Kidney (tissue), 22 donors: ENCODE measurements at places on chromosomes 11 and 22. TPM values are rescaled to one million over a fixed set of nuclear protein-coding genes. Genes with fewer than 3 reads are reported as not detected.

DNA sequence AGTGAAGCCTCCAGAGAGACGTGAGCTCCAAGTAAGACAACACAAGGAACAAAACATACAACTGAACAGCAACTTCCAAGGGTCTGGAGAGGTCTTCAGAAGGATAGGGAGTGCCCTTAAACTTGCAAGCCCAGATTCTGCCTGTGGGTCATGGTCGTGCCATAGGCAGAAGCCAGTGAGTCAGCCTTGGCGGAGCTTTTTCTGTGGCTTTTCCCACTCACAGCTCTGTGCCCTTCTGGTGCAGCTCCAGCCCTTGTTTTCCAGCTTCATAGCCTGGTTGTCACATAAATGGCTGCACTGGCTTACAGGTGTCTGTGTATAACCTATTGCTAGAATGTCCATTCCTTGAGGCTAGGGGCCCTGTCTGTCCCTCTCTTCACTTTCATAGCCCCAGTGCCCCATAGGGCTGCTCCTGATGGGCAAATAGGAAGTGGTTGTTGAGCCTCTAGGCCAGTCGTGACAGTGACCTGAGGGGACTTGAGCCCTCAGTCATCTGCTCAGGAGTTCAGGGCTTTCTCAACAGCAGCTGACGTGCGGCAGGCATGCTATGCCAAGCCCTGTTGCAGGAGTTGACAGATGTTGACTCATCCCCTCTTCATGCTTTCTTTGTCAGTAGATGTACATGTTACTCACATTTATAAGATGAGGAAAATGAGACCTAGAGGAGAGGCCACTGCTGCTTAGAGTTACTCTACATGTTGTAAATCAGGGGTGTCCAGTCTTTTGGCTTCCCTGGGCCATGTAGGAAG is 7.4 kb downstream of the MED15 start:
- DNase-seq: no peak

OR51L1 gene
- total RNA-seq: not detected

DDX25 gene
- 1.1 TPM for total RNA-seq

ARHGAP20 gene
- 1.4 TPM for total RNA-seq

GRCh38 chr22:21055880-21056319 is 10.2 kb downstream of the LRRC74B start:
- DNase-seq: no peak

UPK3A gene
- total RNA-seq: not detected

GRCh38 chr11:57157624-57158023 is 24.1 kb upstream of the LRRC55 start:
- DNase-seq: no peak

DNA sequence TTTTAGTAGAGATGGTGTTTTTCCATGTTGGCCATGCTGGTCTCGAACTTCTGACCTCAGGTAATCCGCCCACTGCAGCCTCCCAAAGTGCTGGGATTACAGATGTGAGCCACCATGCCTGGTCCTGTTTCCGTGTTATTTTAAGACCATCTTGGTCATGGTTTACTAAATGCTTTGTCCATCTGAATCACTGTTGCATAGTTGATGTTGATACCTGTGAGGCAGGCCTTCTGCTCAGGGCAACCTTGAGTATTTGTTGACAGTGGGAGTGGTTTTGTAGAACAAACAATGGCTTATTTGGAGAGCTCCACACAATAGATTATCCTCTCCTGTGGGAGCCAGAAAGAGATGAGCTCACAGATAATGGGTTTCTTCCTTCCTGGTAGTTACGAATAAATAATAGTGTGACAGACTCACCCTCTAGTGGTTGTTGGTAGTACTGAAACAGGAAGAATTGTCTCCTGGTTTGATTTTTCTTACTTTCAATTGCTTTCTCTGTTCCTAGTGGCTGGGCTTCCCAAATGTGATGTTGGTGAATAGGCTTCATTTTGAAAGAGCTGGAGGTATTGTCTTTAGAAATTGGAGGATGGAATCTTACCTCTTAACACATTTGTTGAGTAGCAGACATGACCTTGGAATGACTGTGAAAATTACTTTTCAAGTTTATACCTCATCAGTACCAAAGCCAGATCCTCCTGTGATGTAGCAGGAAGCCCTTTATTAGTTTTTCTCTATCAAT is 39.0 kb downstream of the CTNND1 start:
- no peak for DNase-seq

GRCh38 chr22:24233235-24233634 is 11.6 kb downstream of the GGT5 start:
- DNase-seq: peak; percentile 72

GRCh38 chr11:112522536-112522935 is 261.9 kb upstream of the PLET1 start:
- DNase-seq: no peak

DNA sequence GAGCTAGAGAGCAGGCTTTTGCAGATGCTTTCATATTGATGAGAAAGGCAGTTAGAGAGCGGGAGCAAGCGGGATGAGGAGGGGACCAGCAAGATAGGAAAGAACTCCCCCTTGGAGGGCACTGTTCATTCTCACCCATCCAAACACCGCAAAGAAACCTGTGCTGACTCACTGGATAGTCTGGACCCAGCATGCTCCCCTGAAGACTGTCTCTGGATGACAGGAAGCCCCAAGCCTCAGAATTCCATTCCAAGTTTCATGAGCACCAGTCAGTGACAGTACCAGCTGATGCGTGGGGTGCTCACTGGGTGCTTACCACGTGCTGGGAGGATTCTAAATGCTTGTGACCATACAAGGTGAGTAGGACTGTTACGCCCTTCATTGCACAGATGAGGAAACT is 34.2 kb downstream of the MICAL3 start:
- DNase-seq: no peak

PDE3B gene
- total RNA-seq: 7.4 TPM

DNA sequence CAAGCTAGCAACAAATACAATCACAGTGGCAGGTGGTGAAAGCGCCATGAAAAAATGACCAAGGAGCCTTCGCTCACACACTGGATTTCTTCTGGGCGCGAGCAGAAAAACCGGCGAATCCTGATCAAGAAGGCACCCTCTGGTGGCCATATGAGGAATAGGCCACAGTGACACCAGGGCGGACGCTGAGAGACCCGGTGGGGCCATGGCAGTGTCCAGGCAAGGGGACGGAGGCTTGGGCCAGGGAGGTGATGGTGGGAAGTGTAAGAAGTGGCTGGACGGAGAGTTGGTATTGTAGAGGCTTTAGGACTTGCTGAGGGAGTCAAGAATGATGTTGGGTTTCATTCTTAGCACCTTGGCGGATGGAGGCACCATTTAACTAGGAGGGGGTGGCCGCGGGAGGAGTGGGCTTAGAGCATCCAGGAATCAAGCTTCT is 16.9 kb upstream of the RAC2 start:
- no peak for DNase-seq

DNA sequence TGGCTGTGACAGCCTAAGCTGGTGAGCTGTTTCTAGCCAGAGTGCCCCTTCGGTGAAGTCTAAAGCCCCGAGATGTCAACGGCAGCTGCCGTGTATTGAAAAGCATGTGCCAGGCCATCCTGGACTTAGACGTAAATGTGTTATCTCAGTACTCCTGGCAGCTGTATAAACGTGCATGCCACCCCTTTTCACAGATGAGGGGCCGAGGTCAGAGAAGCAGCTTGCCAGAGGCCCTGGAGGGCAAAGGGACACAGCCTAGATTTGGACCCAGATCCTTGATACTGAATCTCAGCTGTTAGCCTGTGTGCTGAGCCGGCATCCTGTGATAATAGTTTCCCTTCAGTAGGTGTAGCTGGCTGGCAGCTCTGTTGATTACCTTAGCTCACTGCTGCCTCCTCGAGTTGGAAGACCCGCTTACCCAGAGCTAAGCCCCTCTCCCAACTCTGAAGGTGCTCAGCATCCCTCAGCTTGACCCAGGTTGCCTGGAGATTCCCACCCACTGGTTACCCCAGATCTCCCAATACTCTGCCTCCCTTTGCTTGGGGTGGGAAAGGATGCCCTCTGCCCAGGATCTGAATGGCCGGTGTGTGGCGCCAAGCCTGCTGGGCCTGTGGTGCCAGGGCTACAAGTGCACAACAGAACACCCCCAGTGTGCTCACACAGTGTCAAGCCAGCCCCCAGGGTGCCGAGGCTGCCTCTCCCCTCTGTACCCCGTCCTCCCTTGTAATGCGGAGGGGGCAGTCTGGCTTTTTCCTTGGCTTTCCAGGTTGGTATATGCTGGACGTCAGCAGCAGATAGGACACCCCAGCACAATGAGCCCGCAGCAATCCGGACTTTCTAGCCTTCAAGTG is 59.8 kb upstream of the WNT7B start:
- DNase-seq: peak; percentile 82

POLD3 gene
- 22.3 TPM for total RNA-seq

ZNF280B gene
- total RNA-seq: 1.0 TPM

- no peak for DNase-seq
Measured at GRCh38 chr11:44809283-44809682, 82.5 kb downstream of the TSPAN18 start.

DNA sequence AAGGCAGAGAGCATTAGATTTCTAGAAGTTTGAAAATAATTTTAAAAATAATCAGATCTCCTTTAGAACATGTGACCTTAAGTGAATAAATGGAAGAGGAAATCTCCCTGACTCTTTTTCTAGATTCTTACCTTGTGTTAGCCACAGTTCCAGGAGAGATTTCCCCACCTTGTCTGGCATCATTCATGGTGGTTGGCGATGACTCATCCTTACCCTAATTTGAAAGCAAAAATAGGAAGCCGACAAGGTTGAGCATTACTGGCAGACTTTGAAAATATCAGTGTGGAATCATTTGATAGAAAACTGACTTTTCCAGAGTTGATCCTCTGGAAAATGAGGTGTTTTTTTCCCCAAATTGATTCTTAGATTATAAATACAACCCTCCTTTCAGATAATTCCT is 48.1 kb downstream of the CNTN5 start:
- DNase-seq: no peak

DNA sequence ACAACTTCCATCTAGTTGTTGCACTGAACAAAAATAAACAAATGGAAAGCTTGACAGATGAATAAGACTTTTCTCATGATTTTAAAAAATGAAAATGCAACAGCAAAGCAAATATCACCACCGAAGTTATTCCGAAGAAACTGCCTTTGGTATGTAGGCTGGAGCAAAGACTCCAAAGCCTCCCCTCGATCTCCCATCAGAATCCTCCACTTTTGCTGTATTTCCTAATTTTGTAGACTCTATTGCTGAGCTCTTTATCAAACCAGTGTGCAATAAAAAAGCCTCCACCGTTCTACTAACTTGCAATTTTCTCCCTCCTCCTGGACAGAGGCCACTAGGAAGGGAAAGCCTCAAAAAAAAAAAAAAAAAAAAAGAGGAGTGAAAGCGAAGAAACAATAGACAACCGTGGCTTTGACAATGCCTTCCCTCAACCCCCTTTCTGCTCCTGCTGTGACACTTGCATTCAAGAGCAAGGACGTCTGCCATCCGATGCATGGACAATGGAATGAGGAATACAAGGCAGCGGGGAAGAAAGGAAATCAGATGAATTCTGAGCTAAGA is 190.9 kb upstream of the BLID start:
- DNase-seq: no peak

DNA sequence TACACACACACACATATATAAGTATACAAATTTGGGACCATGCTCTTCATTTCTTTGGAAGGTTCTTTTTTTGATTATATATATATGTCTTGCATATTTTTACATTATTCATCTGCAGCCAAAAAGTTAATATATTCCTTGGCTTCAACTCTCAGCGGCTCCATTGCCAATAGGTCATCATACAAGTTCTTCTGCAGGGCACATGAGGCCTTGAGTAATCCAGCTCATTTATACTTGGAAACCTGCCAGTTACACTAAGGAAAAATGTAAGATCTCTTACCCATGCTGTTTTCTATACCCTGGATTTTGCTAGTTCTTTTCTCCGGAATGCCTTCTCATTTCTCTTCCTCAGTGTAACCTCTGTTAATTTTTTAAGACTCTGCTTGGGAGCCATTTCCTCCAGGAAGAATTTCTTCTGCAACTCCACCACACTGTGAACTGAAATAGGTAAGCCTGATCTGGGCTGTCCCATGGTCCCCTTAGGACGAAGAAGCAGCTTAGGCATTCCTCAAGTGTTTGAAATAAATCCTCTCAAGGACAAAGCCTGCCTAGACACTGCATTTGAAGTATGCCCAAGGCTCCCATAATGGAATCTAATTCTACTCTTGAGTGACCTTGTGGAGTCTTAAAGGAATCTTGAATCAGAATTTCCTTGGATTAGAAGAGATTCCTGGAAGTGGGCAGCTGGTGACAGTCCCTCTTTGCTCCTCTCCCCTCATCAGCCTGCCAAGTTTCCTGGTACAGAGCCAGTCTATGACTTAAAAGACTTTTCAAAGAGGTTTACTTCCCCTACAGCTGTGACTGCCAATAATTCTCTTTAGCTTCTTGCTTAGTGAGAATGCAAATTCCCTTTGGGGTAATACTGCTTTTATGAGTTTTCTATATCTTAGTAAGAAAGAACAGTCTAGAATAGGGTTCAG is 182.8 kb downstream of the C11orf87 start:
- no peak for DNase-seq

DNAJB13 gene
- 4.3 TPM for total RNA-seq

GRCh38 chr11:31981457-31981856 is 109.4 kb upstream of the RCN1 start:
- DNase-seq: no peak

TPBGL gene
- total RNA-seq: 0.69 TPM

DNA sequence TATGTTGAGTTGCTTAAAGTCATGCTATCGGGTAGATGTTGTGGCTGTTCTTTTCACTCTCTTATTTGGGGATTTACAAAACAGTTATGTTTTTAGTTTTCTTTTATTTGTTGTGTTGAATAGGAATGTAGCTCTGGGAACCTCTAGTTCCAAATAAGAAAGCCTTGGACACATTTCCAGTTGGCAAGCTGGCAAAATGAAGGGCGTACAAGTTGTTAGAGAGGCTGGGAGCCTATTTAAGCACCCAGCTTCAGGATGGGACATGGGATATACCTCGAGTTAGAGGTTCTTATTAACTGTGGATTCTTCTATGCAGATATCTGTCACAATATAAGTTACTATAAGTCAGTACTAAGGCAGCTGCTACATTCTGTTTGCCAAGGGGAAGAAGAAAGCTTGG is 22.8 kb downstream of the PPARA start:
- DNase-seq: no peak

SYT9 gene
- 1.5 TPM for total RNA-seq

DNA sequence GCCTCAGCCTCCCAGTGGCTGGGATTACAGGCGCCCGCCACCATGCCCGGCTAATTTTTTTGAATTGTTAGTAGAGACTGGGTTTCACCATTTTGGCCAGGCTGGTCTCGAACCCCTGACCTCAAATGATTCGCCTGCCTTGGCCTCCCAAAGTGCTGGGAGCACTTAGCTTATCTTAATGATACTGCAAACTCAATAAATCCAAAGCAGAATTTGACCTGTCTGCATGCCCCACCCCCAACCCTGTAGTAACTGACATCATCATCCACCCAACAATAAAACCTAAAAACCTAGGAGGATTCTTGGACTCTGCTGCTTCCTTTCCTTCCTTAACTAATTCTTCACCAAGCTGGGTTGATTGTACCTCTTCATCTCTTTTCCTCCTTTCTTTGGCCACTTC is 6.3 kb upstream of the ADSL start:
- no peak for DNase-seq

GRCh38 chr11:103714246-103714645 is 322.2 kb upstream of the DDI1 start:
- DNase-seq: no peak
